ENCODE measurements at places on chromosomes 11 and 22.

- DNase-seq: no peak
Observed at GRCh38 chr11:115996125-115996807, 492.1 kb upstream of the CADM1 start.

DNA sequence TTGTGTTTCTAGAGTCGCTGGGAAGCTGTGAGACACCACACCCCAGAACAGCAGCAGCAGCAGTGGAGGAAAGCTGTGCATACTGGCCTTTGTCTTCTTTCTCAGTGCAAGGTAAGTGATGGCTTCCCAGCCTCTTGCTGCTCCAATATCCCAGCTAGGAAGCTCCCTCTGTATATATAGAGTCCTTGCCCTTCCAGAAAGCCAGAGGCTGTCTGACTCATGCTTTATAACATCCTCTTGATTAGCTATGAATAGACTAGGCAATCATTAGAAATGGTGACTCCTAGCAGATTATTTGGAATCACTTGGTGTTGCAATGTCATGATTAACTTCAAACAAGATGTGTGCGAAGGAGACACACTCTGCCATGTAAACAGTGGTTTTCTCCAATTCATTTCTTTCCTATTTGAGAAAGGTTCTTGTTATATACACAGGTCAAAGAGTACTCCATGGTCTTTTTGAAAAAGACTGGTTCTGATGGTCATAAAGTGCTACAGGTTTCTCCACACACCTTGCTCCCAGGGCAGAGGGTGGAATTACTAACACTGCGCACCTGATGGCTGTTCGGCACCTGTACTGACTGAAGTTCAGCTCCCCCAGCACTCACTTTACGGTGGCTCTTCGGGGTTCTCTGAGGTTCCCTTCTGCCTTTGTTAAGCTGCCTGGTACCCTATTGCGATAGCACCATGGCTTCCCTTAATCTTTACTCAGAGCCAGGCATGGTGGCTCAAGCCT lies at the start of gene MMP1:
Gene MMP1, minus strand, starts transcription at position 149 of the 735 bp plus-strand sequence. Its CDS starts 68 bp downstream, at position 81.
- DNase-seq: no peak

DNA sequence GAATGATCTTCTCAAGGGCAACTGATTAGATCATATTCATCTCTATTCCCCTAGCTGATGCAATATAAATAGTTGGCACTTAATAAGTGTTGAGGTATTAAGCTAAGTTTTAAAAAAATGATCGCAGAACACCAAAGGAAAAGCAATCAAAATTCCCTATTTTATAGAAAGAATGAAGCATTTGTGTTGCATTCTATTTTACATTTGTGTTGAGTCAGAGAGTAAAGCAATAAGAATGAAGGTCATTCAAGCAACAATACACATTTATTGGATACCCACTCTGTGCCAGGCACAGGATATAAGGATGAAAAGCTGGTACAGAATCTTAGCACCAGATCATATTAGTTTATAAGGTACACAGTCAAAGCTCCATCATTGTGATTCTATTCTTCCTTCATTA lies 686.4 kb upstream of the CCDC90B start:
- no peak for DNase-seq

GRCh38 chr11:6627762-6628241 lies 8.6 kb upstream of the TPP1 start:
- no peak for DNase-seq

GRCh38 chr22:26800858-26801257 lies 143.5 kb downstream of the MIAT start:
- DNase-seq: no peak

Data from T follicular helper cell (primary cell).